Left kidney (tissue), 8 donors: ENCODE measurements at places on chromosomes 4 and X.

- DNase-seq: no peak
These were observed 158.4 kb downstream of the DCLK2 start for GRCh38 chr4:150236626-150237025.

- peak; percentile 74 for DNase-seq
These were observed 47.9 kb upstream of the RGN start for GRCh38 chrX:47030339-47030738.

GRCh38 chr4:154039435-154040343 is 250.8 kb upstream of the SFRP2 start:
- no peak for DNase-seq

DNA sequence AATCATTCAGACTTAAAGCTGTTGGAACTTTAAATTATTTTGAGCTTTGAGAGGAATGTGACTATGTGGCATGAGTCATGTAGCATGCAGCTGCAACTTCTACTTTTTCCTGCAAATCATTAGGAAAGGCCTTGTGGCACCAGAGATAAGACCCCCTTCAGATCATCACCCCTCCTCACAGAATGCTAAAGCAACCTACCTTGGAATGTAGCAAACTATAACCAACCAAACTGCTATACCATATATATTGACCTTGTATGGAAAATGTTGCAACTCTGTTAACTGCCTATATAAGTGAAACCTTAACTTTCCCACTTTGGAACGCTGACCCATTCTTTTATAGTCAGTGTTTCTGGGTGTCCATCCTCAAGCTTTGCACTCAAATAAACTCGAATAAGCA is 32.0 kb downstream of the ATXN3L start:
- DNase-seq: no peak

- no peak for DNase-seq
These were observed 437.6 kb upstream of the AGA start for GRCh38 chr4:177879851-177880250.

GRCh38 chr4:76212851-76213414 is 691 bp downstream of the SCARB2 start:
- no peak for DNase-seq

GRCh38 chr4:84481077-84481859 is 17.8 kb downstream of the NKX6-1 start:
- DNase-seq: no peak
